ENCODE measurements at places on chromosomes 13 and 19.

DNA sequence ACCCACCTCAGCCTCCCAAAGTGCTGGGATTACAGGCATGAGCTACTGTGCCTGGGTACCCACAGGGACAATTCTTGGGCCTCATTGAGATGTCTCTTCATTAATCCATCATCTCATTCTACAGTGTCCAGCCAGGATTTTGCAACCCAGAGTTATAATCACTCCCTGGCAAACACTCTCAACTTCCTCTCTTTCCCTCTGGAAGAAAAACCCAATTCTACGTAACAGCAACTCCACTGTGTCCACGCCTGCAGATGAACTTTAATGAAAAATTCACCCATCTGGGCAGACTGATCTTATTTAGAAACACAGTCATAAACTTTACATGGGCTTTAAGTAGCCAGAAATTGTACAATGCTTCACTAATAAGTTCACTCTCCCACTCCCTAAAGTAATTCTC lies 90.1 kb upstream of the ABCC4 start:
- DNase-seq: no peak

DNA sequence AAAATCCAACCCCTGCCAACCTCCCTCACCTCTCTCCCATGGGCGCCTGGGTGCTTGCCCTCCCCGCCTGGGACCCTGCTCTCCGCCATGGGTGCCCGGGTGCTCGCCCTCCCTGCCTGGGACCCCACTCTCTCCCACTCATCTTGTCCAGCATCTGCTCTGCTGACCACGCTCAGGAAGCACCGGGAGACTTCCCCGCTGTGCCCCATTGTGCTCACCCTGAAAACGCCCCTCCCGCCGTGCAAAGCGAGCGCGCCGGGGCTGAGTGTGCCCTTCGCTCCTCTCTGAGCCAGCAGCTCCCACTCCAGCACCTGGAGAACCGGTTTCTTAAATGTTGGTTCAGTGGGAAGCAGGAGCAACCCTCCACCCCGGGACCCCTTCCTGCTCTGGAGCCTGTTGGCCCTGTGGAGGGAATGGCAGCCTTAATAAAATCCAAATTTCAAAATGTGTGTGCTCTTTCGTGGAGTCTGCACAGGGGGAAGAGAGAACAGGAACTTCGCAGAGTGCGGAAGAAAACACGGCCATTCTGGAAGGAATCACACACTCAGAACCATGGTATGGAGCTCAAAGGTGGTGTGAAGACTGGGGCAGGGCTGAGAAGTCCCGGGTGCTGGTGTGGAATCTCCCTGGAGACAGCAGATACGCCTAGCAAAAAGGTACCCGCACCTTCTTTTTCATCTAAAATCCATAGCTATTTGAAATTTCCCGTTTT lies 23.1 kb upstream of the CDC16 start:
- no peak for DNase-seq

GRCh38 chr19:14821937-14822336 lies 13.0 kb downstream of the OR7A5 start:
- no peak for DNase-seq

GRCh38 chr13:114151565-114152284 lies 19.3 kb upstream of the RASA3 start:
- peak; percentile 61 for DNase-seq

GRCh38 chr19:6725513-6726231 lies 5.2 kb upstream of the C3 start:
- no peak for DNase-seq

GRCh38 chr13:43963726-43964125 lies 84.0 kb downstream of the LACC1 start:
- DNase-seq: no peak

DNA sequence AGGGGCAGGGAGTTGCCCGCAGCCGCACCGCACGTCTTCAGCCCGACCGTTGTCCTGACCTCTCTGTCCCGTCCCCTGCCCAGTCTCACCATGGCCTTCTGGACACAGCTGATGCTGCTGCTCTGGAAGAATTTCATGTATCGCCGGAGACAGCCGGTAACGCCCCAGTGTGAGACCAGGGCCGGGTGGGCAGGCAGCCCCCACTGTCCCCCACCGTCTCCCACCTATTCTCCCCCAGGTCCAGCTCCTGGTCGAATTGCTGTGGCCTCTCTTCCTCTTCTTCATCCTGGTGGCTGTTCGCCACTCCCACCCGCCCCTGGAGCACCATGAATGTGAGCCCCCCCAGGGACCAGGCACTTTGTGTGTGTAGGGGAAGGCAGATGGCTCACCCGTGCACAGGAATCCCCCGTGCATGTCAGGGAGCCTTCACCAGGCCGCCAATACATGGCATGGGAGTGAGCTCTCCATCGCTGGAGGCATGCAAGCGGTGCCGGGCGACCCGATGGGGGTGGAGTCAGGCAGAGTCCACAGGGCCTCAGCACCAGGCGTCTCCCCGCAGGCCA lies 1.4 kb downstream of the ABCA7 start:
- no peak for DNase-seq

- DNase-seq: no peak
Measured at GRCh38 chr13:112144616-112145550, 77.9 kb downstream of the SOX1 start.

- peak; percentile 63 for DNase-seq
Measured at GRCh38 chr19:8363803-8364771, at the start of gene ANGPTL4. ANGPTL4 (plus strand) TSS chr19:8364155; CDS start chr19:8364322, 167 bp downstream.

DNA sequence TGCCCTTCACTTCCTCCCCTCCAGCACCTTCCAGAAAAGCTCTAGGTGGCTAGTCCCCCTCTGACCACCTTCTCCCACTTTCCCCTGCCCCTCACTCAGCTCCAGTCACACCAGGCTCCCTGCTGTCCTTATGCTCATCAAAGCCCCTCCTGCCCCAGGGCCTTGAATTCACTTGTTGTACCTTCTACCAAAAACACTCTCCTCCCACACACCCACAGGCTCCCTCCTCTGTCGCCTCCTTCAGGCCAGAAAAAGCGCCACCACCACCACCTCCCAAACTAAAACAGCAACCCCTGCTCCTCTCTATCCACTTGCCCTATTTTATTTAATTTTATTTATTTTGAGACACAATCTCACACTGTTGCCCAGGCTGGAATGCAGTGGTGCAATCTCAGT lies 4.8 kb upstream of the CEACAM16 start:
- peak; percentile 16 for DNase-seq

- DNase-seq: no peak
Measured at GRCh38 chr19:3944018-3944721, 11.3 kb downstream of the NMRK2 start.

DNA sequence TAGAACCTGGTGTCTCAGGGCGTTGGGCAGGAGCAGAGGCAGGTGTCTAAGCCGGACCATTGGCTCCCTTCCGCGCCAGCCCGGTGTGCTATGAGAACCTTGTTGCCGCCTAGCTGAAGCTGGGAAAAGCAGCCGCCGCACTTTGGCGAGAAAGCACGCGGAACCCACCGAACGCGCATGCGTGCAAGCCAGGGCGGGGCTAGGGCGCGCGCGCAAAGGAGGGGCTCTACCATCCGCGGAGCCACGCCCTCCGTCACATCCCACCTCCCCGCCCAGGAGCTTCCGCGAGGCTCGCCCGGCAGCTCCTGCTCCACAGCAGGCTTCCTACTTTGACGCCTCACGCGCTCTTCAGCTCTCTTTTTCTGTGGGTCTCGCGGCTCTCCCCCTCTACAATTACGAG lies 51.3 kb downstream of the WDR87 start:
- no peak for DNase-seq

DNA sequence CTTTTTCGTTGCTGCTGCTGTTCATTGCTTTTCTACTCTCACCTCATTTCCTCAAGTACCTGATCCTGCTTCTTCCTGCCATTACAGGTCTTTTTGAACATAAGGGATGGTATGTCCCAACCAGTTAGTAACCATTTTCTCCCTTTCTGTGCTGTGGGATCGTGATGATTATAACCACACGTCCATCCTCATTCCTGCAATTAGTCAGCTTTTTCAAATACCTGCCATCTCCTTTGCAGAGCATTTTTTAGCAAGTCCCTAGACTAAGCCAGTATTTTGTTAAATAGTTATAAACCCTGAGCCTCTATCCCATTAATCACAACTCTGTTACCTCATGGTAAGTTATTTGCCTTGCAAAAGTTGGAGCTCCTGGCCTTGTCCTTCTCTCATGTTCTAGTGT lies 109.2 kb downstream of the FNDC3A start:
- DNase-seq: no peak

DNA sequence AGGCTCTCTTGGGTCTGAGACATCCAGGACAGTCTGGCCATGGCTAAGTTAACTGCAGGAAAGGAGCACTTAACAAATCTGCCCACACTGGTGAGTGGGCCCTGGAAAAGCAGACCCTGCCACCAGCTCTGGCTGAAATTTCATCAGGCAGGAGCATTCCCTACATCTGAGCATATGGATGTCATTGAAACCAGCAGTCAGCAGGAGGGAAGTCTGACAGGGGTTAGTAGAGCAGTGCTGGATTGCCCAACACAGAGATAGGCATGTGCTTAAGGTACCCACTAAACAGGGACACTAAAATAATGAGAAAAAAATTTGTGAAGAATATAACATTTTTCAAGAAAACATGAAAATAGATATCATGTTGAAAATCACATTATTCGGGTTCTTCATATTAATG lies 13.6 kb upstream of the ACOD1 start:
- no peak for DNase-seq

- no peak for DNase-seq
Measured at GRCh38 chr13:97743938-97744337, 209.5 kb upstream of the IPO5 start.

DNA sequence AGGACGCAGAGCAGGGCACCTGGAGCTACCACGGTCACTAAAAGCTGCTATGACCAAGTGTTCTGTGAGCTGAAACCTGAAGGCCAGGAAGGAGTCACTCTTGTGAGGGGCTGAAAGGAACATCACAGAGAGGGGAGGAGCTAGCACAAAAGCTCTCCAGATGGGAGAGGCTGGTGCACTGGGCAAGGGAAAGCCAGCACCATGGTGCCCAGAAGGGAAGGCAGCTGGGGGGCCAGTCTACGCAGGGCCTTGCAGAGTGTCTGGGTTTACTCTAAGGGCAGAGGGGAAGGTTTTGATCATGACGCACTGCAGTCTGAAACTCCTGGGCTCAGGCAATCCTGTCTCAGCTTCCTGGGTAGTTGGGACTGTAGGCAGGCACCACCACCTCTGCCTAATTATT lies 4.1 kb upstream of the ZNF580 start:
- no peak for DNase-seq

GRCh38 chr13:73704587-73704986 lies 429.6 kb downstream of the KLF12 start:
- no peak for DNase-seq

Data from stimulated activated naive CD4-positive, alpha-beta T cell treated with Interleukin-2 at 50 U/mL for 16 hours (primary cell).